ENCODE measurements at places on chromosomes 5 and 9.

GRCh38 chr5:125863579-125863978 is 559.6 kb upstream of the GRAMD2B start:
- no peak for DNase-seq

DNA sequence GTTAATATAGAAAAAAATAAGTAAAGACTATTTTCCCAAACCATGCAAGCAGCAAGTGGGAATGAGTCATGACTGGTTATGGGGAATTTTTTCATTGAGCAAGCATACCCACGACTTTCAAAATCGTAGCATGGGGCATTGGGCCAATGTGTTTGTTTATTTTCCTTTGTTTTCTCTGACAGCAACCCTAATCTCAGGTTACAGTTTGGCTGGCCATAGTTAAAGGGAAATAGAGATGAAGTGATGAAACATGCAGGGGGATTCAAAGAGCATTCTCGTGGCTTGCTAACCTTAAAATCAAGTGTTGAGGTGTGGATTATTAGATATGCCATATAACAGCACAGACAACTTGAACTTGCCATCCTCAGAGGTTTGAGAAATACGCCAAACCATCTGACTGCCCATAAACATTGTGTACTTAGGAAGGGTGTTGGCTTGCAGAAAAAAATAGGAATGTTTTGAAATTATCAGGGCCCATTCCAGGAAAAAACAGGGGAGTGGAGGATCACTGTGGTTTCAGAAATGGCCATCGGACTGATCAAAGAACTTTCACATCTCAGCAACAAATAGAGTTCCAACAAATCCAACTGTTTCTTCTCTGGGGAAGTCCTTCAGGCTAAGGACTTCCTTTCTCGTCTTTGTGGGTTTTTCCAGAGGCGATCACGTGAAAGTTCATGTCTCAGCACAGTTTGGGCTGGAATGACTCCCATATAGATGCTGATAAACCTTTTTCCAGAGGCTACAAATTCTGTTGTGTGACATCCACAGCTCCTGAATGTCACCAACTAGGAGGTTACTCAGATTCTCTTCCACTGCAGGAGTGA is 259.1 kb downstream of the SYK start:
- DNase-seq, result no peak

- no peak for DNase-seq
Measured at GRCh38 chr5:112534611-112535255, 115.7 kb upstream of the EPB41L4A start.

DNA sequence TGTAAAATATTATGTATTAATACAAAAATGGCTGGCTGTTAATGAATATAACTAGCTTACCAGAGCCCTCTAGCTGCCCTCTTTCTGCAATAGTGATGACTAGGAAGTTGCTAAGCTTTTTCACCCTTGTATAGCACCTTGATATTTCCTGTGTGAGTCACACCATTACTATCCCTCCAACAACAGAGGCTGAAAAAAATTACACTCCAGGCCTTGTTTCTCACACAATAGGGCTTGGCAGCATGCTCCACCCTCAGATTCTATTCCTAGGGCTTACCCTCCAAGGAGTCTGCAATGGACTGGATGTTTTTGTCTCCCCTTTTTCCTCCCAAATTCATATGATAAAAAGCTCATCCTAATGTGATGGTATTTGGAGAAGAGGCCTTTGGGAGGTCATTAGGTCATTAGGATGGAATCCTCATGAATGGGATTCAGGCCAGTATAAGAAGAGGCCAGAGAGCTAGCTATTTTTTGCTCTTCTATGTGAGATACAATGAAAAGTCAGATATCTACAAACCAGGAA is 184.6 kb upstream of the MAP1B start:
- DNase-seq, result no peak

DNA sequence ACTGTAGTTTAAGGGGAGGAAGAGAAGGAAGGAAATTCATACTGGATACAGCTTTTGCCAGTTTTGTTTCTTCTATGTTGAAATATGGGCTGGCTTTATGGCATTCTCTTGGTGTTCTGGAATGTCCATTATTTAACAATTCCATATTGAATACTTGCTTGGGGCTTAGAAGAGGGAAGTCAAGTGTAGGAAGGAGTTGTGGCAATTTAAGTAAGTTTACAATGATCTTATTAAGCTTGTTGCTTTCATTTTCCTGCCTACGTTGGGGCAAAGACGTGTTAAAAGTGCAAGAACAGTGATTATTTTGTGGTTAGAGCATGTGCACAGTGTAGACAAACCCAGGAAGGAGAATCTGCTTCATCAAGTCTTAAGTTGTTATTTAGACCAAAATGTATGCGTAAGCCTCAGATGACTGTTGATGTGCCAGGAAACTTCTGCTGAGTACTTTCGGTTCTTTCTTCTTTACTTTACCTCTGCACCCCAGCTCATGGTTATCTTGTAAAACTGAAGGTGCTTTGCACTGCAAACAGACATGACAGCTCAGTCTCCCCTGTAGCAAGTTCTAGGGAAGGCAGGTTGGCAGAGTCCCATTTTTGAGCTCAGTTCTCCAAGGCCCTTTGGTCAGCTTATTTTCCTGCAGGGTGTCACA is 75.8 kb downstream of the F2RL2 start:
- DNase-seq, result no peak

DNA sequence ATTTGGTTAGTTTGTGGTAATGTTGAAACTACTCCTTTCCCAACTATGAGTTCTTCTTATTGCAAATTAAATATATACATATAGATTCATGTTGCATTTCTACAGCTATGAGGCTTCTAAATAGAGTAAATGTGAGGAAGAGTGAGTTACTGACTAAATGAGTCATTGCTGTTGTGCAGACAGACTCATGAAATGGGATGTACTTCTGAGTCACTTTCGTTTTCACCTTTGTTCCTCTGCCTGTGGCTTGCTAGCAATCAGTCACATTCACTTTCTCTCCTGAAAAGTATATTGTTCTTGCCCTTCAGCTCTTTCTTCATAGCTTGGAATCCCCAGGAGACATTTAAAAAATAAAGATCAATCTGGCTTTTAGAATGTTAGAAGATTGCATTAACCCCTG is 295.5 kb upstream of the SMC2 start:
- no peak for DNase-seq

- DNase-seq, result no peak
Measured at GRCh38 chr5:65769539-65769938, 47.5 kb downstream of the NLN start.

DNA sequence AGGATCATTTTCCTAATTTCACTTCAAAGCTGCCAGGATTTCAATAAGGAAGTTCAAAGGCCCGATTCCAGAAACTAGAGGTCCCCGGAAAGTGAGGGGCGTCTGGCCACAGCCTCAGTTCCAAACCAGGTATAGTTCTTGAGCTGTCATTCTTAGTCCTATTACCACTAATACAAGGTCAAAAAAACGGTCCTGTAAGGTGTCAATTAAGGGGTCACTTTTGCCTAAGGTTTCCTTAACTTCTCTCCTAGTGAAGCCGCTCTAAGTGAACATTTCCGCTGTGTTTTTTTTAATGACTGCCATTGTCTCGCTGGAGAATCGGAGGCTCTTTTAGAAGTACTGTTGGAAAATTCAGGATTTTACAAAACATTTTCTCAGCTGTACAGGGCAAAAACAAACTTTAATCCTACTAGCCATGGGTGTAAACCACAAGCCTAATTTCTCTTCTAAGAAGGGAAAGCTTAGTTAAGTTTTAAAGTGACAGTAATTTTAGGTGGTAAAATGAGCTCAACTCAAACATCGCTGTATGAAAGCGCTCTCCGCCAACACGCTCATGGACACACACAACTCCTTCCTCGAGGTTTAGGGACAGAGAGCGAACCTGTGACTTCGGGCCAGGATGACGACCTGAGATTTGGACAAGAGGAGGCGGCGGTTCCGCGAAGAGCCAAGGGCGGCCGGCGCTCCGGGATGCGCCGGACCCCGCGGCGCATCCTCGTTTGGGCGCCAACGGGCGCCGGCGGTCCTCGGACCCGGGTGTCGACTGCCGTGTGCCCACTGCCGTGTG is 76.7 kb upstream of the IFNE start:
- no peak for DNase-seq

DNA sequence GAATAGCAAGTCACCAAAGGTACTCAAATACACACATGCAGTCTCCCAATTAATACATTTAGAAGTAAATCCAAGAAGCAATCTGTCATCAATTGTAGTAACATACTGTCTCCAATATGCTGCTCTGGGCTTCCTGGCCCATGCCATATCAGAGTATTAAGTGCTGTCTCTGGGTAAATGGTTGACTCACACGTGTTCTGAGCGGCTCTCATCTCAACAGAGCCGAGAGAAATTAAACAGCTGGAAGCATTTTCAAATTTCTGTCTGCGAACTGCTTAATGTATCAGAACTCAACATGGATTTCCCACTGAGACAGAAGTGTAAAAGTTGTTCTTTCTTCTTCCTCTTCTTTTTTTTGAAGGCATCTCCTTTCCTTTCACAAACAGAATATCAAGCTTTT is 247.3 kb upstream of the TAS2R1 start:
- DNase-seq, result no peak

- no peak for DNase-seq
Measured at GRCh38 chr5:133041910-133042309, 9.9 kb upstream of the HSPA4 start.

DNA sequence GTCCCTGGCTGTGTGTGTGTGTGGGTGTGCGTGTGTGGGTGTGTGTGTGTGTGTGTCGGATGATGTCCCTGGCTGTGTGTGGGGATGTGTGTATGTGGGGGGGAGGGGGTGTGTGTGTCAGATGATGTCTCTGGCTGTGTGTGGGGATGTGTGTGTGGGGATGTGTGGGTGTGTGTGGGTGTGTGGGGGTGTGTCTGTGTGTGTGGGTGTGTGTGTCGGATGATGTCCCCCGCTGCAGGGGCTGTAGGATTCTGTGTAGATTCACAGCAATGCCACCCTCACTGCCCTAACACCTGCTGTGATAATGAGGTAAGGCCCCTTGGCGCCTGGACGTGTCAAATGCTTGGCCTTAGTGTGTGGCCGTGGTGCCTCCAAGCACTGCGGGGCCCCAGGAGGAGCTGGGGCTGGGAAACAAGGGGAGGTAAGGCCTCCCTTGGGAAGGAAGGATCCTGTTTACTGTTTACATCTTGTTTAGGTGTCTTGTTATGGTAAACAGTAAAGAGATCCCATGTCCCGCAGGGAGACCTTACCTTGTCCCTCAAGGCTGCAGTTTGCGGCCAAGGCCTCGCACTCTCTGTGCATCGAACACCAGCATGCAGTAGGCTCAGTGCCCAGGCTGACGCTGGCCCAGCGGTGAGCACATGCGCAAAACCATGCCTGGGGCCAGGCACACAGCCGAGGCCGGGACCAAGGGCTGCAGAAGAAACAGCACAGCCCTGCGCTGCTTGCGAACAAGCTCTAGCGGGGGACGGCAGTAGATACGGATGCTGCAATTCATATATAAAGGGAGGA is 24.1 kb downstream of the AHRR start:
- DNase-seq, result no peak

- DNase-seq, result no peak
Measured at GRCh38 chr9:121658166-121658565, 6.7 kb downstream of the DAB2IP start.

DNA sequence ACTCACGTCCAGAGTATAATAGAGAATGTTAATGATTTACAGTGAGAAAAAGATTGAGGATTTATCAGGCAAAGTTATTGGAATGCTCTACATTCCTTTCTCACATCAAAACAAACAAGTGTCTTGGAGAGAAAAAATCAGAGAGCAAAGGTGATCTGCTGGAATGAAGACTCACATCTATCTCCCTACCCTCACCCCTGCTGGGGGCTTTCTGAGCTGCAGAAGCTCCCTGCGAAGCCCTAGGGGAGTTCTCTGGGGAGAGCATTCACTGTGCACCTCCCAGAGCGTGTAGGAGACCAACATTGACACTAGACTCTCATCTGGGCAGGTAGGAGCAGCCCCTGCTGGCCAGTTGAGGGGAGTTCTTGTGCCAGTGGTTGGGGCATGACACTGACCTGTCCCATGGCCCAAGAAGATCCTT is 76.6 kb upstream of the ADAMTS16 start:
- DNase-seq, result no peak

- DNase-seq, result no peak
Measured at GRCh38 chr5:4313138-4313537, 717.5 kb downstream of the IRX1 start.

GRCh38 chr9:87063871-87064270 is 116.6 kb upstream of the GAS1 start:
- DNase-seq, result no peak

GRCh38 chr5:75067434-75067833 is 15.1 kb upstream of the GCNT4 start:
- DNase-seq, result no peak

- no peak for DNase-seq
Measured at GRCh38 chr5:33901156-33901555, 9.4 kb upstream of the ADAMTS12 start.

GRCh38 chr5:125326150-125326510 is 579.7 kb upstream of the ZNF608 start:
- no peak for DNase-seq

DNA sequence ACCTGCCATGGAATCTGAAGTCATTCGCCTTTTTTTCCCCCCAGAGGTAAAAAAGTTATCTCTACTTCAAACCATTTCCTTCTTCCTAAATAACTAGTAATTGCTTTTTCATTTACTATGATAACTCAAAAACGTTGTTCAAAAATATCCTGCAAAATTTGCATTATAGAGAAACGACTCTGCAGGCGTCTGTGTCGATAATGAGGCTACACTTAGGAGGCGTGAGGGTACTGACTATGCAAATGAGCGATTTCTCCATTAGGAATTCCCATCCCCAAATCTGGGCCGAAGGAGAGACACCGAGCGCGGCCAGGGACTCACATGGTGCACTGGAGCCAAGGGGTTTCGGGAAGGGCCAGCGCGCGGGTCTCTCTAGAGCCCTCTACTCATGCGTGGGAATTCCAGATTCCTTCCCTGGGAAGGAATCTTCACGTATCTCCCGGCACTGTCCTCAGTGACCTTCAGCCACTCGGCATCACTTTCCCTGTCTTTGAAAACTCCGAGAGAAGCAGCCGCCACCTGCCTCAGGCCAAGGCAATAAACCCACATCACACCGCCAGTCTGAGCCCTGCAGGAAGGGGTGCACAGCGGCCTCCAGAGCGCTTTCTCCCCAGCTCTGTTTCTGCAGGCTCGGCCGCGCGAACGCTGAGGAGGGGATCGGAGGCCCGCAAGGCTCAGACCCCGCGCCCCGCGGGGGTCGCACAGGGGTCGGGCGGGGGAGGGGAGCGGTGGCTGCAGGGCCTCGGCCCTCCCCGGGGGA is 718 bp upstream of the DENND4C start:
- DNase-seq, result peak; percentile 37

DNA sequence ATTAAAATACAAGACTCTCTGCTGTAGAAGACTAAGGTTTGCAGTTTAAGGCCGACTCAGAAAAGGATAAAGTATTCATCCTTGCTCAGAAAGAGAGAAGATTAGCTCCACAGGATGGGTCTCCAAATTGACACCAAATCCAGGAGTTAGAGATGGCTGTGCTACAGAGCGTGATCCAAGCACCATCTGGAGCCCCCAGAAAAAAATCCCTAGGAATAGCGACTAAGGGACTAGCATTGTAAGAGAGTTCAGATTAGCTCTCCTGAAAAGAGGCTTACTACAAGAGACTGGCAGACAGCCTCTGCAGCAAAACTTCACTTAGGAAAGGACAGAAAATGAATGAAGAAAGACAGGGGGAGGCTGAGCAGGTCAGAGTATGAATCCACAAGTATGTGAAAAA is 3.7 kb downstream of the SIL1 start:
- DNase-seq, result no peak

- no peak for DNase-seq
Measured at GRCh38 chr9:135526730-135527571, 5.7 kb downstream of the LCN1 start.
